Motor neuron (in vitro differentiated cells): ENCODE measurements at places on chromosomes 4 and X.

DNA sequence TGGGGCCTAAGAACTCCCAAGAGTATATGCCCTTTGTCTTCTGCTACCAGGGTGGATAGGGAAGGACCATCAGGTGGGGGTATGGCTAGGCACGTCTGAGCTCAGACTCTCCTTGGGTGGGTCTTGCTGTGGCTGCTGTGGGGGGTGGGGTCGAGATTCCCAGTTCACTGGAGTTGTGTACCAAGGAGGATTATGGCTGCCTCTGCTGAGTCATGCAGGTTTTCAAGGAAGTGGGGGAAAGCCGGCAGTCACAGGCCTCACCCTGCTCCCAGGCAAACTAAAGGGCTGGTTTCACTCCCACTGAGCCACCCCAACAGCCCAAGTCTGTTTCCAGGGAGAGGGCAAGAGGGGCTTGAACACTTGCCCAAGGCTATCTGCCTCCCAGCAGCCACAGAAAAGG lies 249.7 kb downstream of the NR3C2 start:
- ATAC-seq = no peak

DNA sequence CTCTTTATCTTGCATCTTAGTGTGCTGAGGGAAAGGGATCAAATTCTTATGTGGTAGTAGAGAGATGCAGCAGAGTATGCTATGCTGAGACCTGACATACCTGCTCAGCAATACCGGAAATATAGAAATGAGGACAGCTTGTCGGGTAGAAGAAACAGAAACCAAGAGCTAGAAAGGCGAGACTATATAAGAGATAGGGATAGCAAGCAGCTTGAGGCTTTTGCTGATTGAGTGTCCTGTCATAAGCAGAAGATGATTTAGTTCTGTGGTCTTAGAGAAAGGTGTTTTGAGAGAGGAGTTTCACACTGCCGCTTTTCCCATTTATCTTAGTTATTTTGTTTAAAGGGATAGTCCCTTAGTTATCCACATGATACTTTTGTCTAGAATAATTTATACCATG lies 31.7 kb downstream of the USP9X start:
- no peak for ATAC-seq

DNA sequence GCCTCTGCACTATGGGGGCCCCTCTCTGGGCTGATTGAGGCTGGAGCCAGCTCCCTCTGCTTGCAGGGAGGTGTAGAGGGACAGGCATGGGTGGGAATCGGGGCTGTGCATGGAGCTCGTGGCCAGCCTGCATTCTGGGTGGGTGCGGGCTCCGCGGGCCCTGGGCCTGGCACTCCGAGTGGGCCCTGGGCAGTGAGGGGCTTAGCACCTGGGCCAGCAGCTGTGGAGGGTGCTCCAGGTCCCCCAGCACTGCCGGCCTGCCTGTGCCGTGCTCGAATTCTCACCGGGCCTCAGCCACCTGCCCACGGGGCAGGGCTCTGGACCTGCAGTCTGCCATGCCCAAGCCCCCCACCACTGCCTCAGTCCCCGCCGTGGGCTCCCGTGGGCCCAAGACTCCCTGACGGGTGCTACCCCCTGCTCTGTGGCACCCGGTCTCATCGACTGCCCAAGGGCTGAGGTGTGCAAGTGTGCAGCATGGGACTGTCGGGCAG lies 681.2 kb downstream of the PDHA2 start:
- ATAC-seq = no peak

DNA sequence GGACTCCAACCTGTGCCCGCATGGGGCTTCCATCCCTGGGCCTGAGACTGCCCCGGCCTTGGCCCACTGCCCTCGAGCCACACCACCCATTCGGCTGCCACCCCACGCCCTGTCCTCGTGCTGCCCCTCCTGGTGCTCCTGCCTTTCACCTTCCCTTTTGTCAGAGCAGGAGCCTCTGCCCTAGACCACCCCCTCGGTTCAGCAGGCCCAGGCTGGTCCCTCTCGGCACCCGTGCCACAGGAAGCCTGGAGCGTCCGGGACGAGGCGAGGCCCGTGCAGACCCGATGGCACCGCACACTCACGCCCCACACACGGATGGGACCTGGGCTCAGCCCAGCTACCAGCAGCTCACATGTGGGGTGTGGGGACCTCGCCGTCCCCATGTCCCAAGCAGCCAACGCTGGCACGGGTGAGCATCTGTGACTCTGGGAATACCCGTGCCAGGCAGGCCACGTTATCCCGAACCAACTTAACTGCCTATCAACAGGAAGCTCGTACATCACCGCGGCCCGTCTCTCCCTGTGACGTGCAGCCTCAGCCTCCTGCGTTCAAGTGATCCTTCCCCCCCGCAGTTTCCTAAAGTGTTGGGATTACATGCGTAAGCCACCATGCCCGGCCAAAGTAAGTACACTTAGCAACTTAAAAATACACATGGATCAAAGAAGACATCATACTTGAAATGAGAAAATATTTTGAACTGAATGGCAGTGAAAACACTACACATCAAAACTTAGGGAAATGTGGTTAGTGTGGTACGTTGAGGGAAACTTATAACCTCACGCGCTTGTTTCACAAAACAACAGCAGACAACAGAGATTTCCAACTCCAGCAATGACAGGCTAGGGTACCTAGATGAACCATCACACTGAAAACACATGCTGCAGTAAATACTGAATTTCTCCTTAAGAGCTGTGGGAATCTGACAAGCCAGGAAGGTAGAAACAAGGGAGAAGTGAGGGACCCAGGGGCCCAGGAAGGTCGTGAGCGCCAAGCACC lies 29.0 kb downstream of the LRPAP1 start:
- no peak for ATAC-seq

- no peak for ATAC-seq
Measured at GRCh38 chrX:38627683-38628082, 66.3 kb downstream of the TSPAN7 start.

- peak; percentile 76 for ATAC-seq
Measured at GRCh38 chrX:72306851-72307645, 1.3 kb upstream of the CITED1 start.

DNA sequence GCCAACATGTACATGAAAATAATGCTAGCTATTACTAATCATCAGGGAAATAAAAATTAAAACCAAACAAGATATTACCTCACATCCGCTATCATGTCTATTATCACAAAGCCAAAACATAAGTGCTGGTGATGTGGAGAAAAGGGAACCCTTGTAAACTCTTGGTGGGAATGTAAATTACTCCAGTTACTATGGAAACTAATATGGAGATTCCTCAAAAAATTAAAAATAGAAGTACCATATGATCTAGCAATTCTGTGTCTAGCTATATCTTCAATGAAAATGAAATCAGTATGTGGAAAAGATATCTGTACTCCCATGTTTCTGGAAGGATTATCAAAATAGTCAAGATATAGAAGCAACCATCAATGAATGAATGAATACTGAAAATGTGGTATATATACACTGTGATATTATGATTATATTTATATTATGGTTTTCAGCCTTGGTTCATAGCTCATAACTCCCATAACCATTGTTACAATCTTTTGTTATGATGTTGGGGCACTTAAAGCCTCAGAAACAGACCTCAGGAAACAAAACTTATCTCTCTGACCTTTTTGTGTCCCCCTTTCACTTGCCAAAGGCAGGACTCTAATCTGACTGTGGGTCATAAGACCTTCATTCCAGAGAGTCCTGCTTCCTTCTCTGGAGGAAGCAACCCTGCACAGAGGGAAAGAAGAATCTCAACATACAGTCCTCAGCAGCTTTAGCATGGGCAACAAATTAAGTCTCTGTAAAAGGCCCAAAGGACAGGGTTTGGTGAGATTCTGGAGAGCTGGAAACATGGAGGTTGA lies 933.2 kb downstream of the ADGRL3 start:
- no peak for ATAC-seq

DNA sequence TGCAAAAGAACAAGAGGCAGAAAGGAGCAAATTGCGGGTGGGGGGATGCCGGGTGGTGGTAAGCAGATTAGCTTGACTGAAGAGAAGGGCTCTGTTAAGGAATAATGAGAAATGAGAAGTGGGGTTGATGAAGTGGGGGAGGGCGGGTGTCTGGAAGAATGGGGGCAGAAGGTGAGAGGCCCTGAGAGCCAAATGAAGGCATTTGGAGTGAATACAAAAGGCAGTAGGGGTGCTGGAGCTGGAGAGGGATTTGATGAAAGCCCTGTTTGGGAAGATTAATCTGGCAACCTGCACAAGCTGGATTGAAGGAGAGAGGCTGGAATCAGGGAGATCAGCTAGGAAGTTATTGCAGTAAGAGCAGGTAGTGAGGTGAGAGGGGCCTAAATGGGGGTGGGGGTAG lies 82.1 kb downstream of the GUCY2F start:
- no peak for ATAC-seq

- no peak for ATAC-seq
Measured at GRCh38 chr4:139509727-139510410, 46.1 kb downstream of the SETD7 start.

- ATAC-seq = no peak
Measured at GRCh38 chrX:17065100-17065499, 118.6 kb downstream of the REPS2 start.

GRCh38 chr4:20327808-20328207 lies 76.1 kb downstream of the SLIT2 start:
- ATAC-seq = no peak

GRCh38 chr4:1866189-1866661 lies 5.0 kb upstream of the NSD2 start:
- no peak for ATAC-seq

DNA sequence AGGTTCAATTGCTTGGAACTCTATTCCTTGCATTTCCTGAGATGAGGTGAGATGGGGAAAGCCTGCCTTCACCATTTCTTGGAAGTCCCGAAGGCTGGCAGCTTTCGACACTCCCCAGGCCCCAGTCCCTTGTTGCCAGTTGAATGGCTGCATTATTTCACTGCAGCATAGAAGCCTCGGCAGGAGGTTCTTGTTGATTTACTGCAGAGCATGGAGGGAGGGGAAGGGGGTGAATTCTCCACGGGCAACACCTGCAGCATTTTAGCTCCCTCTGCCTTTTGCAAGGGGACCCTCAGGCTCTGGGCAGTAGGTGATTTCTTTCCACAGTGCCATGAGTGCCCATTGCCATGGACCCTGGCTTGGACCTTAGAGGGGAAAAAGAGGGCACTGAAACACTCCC lies 10.7 kb upstream of the BCLAF3 start:
- ATAC-seq = peak; percentile 70

DNA sequence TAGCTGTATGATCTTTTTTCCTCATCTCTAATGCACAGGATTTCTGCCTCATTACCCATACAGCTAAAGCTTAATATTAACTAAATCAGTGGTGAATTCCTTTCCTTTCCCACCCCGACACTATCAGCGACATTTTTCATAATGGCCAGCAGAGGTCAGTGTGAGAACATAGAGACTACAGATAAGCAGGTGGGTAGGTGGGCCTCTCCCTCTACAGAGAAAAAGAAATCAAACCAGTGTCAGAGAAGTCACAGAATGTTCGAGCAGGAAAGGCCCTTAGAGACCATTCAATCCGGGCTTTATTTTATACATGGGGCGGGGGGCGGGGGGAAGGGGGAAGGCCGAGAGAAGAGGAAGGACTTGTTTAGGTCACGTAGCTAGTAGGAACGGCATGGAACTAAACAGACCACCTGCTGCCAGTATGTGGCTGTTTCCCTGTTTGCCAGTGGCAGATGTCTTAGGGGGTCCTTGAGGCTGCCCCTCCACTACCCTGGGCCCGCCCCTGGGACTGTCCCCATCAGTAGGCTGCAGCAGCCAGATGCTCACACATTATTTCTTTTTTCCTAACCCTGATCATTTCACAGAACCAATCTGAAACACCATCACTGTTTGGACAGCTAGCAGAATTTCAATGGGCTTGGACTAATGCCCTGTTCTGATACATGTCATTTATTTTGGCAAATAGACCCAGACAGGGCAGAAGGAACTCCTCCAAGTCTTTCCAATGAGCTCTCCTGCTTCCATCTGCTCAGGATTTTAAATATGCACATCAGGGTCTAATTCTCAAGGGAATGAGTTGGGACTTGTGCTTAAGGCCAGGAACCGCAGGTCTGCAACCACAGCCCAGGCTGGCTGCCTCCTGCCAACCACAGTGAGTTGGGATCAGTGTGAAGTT lies 133.4 kb downstream of the ATG4A start:
- ATAC-seq = peak; percentile 91

DNA sequence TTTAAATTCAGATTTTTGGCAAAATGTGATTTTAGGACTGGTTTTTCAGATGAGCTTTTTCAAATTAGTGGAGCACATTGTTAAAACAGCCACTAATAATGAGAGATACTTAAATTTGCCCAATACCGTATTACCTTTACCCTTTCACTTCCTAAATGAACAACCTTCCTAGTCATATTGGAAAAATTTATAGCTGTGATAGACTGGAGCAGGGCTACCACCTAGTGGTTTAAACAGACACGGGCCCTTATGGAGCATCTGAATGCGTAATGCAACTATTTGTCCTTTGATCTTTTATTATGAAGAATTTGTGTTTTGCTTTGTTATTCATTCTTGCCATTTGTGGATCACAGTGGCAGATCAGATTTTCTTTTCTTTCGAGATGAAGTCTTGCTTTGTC lies 72.7 kb downstream of the KDM6A start:
- no peak for ATAC-seq

DNA sequence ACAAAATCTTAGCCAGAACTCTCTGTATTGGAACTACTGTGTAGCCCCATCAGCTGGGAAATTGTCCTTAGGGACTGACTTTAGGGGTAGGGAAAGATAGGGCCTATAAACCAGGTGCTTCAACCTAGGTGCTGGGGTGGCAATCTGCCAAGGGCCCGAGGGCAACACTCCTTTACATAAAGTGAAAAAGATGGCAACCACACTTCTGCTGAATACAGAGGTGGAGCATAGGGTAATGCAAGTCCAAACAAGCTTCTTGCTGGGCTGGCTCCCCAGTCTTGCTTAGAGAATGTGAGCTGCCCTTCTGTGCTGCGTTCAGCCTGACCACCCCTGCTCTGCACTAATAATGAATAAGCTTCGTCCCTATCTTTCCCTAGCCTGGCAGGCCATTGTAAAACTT lies 9.8 kb downstream of the ZBTB33 start:
- ATAC-seq = peak; percentile 35

- no peak for ATAC-seq
Measured at GRCh38 chr4:107562316-107562715, 157.7 kb downstream of the PAPSS1 start.

DNA sequence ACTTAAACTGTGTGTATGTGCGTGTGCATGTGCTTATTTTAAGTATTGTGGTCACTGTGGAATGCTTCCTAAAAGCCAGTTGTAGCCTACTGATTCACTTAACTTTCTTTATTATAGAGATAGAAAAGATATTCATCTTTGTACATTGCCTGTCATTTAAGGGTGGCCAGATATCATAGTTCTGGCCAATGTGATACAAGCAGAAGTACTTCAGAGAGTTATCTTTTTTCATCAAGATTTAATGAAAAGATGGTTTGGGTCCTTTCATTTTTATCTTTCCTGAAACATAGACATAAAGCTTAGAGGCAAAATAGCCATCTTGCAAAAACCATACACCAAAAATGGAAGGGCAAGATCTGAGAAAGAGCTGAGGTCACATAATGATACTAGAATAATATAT lies 744.7 kb upstream of the ADGRL3 start:
- ATAC-seq = no peak

GRCh38 chr4:16029886-16030285 lies 53.9 kb downstream of the PROM1 start:
- no peak for ATAC-seq

- ATAC-seq = no peak
Measured at GRCh38 chrX:154751669-154752271, 893 bp upstream of the GAB3 start.
